T-helper 17 cell (primary cell): ENCODE measurements at places on chromosomes 4 and X. TPM values are rescaled to one million over a fixed set of nuclear protein-coding genes. Genes with fewer than 3 reads are reported as not detected.

DNA sequence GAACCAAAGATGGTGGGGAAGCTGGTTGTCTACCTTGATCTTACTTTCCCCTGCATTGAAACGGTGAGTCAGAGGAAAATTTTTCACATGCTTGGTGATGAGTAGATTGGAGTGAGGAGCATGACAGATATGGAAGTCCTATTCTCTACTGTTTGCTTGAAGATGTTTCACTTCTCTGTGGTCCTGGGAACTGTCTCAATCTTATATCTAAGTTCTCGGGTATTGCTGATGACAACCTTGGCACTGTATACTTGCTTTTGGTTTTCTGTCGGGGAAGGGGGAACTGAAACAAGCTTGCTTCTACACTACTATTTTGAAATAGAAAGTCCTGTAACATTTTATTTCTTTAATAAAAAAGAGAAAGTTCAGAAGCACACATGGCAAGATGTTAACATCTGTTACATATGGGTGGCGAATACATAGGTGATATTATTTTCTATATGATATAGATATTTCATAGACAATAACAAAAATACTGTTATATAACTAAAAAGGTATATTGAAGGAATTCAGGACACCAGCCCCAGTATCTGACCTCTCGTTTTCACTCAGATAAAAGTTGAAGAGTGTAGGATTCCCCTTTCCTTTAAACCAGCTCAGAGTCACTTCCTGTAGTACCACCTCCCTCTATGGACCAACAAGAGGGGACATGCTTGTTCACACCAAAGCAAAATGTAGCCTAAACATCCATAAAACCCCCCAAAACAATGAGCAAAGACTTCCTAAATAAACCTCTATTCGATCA lies 88.8 kb downstream of the FMR1NB start:
- no peak for DNase-seq

GRCh38 chrX:47351706-47352105 lies 18.7 kb upstream of the ZNF157 start:
- no peak for DNase-seq

DNA sequence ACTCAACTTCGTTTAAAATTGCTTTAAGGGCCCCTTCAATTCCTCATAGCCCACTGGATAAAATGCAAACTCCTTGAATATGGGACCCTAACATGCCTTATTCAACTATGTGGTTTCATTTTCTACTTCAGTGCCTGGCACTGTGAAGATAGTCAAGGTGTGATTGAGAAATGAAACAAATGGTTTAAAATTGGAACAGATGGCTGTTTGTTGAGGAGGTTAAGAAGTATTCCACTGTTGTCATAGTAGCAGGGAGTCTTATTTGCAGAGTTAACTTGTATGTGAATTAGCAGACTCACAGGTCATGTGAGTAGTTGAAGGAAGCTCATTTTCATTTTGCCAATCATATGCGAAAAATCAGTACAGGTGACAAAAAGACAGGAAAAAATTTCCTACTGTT lies 593.3 kb downstream of the KCTD8 start:
- no peak for DNase-seq

GRCh38 chr4:8113611-8114377 lies 44.8 kb downstream of the ABLIM2 start:
- DNase-seq, result no peak

GRCh38 chr4:152118819-152119553 lies 358.2 kb upstream of the GATB start:
- DNase-seq, result no peak

The XG gene
- not detected for total RNA-seq

- no peak for DNase-seq
Measured at GRCh38 chr4:125115941-125116340, 198.8 kb upstream of the FAT4 start.

The ASB12 gene
- total RNA-seq, result 0.22 TPM

The CT45A5 gene
- total RNA-seq, result not detected

GRCh38 chr4:174579421-174579820 lies 57.1 kb upstream of the HPGD start:
- DNase-seq, result no peak

GRCh38 chr4:25943312-25943711 lies 29.3 kb downstream of the SMIM20 start:
- no peak for DNase-seq

- peak; percentile 52 for DNase-seq
Measured at GRCh38 chr4:152536545-152537182, 772 bp upstream of the FBXW7 start.

GRCh38 chr4:147488556-147488955 lies 7.7 kb downstream of the EDNRA start:
- no peak for DNase-seq

The EPGN gene
- total RNA-seq, result not detected

DNA sequence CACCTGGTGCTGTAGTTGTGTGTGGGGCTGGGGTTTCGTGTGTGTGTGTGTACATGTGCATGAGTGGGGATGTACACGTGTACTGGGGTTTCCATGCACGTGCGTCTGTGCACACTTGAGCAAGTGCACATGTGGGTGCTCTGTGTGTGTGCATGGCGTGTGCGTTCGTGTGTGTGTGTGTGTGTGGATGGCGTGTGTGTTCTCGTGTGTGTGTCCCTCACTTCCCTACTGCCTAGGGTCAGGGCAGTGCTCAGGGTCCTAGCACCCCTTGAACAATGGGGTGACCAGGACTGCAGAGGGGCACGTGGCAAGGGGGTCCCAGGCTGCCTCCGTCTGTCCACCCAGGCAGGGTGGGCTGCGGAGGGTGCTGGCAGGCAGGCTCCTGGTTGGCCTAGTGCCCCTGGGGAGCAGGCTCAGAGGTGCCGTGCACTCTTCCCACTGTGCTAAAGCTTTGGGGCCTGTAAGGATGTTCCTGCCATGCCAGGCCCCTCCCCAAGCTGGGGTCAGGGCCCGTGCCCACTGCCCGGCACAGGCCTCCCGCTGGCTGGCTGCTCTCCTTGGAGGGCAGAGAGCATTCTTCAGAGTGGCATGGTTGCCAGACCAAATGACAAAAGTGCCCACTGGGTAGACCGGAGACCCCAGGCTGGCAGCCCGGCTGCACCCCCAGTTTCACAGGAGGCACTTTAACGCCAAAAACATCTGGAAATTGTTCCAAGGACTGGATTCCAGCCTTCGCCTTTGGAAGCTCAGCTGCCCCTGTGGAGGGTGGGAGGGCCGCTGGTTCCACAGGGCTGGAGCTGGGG lies 29.1 kb downstream of the FGFRL1 start:
- no peak for DNase-seq

GRCh38 chr4:177194906-177195305 lies 114.8 kb upstream of the NEIL3 start:
- DNase-seq, result no peak

DNA sequence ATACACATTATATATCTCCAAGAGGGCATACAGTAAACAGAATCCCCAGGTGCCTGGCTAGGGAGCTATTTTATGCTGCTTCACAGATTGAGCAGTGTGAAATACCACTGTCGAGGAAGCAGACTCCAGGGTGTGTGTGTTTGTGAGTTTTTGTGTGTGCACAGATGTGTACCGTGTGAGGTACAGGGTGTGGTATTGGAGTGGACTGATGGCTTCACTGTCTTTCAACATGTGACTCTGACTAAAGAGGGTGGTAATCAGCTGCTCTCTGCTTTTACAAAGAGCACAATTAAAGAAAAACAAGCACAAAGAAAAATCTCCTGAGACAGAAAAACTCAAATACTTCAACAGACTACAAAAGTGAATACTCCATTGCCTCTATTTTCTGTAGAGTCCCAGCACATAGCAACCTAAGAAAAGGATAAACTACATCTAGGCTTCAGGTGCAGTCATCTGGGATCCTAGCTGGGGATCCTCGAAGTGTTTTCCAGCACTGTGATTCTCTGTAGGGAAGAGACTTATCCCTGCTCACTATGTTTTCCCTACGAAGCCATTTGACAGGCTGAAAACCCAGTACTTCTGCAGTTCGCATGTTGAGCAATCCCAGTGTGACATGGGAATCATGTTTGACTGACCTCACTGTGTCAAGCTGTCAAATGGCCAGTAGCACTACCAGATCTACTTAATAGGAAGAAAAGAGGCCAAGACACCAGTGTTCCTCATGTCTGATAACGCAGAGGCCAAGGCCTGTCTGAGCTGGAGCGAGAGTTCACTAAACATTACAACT lies 100.3 kb downstream of the CDS1 start:
- DNase-seq, result no peak

DNA sequence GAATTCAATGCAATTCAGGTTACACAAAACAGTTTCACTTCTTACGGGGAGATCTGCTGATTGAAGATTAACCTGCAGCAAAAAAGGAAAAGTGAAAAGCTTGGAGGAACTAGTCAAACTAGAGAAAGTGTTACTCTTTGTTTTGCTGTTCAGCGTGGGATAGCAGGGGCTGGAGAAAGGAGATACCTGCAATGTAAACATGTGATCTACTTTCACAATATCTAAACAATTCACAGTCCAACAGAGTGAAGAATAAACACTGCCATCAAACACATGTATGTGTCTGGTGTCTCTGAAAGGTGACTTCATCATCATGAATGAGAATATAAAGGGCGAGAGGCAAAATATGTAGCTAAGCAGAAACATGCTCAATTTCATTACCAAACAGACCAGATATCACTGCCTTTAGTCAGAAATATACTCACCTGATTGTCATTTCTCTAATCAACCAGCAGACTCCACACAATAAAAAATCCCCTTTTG lies 26.4 kb downstream of the NIPAL1 start:
- DNase-seq, result no peak

DNA sequence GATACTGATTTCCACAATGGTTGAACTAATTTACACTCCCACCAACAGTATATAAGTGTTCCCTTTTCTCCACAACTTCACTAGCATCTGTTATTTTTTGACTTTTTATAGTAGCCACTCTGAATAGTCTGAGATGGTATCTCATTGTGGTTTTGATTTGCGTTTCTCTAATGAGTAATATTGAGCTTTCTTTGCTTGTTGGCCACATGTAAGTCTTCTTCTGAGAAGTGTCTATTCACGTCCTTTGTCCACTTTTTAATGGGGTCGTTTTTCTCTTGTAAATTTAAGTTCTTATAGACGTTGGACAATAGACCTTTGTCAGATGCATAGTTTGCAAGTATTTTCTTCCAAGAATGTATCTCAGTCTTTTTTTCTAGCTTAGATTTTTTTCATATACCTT lies 10.0 kb downstream of the FBXW7 start:
- no peak for DNase-seq

- no peak for DNase-seq
Measured at GRCh38 chr4:167185465-167185864, 48.8 kb downstream of the SPOCK3 start.

The PABPC1L2B gene
- not detected for total RNA-seq

The CWH43 gene
- not detected for total RNA-seq

DNA sequence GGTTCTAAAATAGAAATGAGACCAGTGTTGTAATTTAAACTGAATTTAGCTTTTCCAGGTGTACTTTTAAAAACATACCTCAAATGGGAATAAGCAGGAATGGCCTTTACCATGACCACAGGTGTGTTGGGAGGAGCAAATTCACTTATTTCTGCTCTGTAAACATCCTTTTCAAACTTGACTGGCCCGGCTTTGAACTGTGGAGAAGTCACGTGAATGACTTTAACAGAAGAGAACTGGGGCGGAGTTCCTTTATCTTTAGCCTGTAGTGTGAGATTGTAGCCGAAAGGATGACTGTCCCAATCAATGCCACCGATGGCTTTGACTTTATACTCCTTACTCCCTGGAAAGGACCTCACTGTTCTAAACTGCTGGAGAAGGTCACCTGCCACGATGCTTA lies 15.1 kb downstream of the FAT1 start:
- DNase-seq, result no peak

DNA sequence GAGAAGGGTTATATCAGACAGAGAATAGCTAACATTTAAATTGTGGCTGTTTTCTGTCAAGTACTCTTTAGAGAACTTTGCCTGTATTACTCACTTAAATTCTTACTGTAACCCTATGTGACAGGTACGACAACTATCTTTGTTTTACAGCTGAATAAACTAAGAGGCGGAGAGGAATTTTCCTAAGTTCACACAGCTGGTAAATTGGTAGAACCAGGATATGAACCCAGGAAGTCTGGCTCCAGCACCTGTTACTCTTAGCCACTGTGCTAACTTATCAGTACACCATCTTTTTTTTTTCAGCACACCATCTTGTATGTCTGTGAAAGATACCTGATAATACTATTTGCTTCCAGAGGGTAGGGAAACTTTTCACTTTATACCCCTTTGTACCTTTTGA lies 2.0 kb upstream of the SYP start:
- no peak for DNase-seq

DNA sequence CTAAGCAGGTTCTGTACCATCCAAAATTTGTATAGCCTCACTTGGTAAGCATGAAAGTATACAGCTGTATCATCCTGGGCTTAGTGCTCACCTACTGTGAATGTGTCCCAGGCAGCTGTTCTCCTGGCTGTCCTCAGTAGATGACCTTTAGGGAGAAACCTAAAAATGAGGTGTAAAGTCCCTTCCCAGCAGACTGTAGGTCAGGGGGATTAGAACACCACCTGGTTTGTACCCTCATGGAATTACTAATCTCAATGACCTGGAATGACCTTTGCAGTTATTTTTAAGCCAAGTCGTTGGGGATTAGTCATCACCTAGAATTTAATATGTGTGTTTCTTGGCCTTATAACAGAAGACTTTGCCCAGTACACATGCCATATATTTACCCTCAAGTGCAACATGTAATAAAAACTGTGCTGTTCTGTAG lies 39.1 kb upstream of the MBTPS2 start:
- no peak for DNase-seq

DNA sequence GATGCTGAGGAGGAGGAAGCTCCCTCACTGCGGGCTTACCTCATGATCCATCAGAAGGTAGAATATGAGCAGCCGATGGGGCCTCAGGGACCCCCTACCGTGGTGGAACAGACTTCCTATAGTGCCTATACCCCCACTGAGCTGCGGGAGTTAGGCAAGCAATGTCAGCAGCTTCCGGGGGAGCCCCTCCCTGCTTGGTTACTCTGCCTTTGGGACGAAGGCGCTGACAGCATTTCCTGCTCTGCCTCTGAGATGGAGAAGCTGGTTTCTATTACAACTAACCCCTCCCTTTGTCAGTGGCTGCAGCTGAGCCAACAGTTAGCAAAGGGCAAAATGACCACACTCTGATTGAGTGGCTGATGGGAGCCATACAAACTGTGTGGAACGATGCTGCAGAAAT lies 430.7 kb downstream of the IDS start:
- no peak for DNase-seq

The RASL11B gene
- not detected for total RNA-seq

GRCh38 chr4:127055357-127055756 lies 577.4 kb upstream of the INTU start:
- no peak for DNase-seq

The HSPA4L gene
- total RNA-seq, result not detected

GRCh38 chr4:1531683-1532548 lies 125.7 kb upstream of the NKX1-1 start:
- DNase-seq, result no peak

The MCF2 gene
- 1.1 TPM for total RNA-seq

DNA sequence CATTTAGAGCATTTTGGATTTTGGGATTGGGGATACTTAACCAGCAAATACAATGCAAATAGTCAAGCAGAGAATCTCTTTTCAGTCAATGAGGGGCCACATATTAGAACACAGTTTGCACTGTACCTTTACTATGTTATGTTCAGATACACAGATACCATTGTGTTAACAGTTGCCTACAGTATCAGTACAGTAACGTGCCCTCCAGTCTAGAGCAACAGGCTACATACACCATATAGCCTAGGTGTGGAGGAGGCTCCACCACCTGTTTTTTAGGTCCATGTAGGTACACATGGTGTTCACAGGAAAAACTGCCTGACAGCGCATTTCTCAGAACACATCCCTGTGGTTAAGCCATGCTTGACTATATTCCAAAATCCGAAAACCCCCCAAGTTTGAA lies 9.1 kb downstream of the GRPEL1 start:
- no peak for DNase-seq
